Activated T-cell treated with anti-CD3 and anti-CD28 coated beads for 1 hour (primary cell): ENCODE measurements at places on chromosomes 4 and X.

DNA sequence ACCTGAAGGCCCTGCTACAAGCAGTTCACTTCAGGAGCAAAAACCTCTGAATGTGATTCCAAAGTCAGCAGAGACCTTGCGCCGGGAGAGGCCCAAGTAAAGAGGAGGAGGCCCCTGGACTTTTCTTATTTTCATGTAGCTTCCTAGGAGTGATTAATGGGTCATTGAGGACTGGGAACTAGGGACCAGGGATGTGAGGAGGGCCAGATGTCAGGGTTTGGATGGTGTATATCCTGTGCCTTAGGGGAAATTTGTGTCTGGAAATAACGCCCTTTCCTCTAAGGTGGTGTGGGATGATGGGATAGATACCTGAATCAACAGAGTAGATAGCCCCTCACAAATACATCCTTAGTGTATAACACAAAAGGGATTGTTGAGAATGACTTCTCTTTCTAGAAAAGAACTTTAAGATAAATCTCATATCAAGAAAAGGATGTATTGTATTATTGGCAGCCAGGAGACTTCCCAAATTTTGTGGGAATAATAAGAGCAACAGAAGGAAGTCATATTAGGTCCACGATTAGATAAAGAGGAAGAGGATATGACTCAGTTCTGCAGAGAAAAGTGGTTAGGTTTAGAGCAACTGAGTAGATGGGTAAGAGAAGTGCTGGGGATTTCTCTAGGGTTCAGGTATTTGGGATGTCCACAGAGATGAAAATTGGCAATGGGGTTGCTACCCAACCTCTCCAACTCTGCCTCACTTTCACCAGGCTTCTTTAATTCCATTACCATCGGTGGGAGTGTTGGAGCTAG lies 1.1 kb downstream of the ITGB1BP2 start:
- no peak for DNase-seq

- no peak for DNase-seq
Observed at GRCh38 chr4:80521438-80521837, 185.9 kb downstream of the CFAP299 start.

DNA sequence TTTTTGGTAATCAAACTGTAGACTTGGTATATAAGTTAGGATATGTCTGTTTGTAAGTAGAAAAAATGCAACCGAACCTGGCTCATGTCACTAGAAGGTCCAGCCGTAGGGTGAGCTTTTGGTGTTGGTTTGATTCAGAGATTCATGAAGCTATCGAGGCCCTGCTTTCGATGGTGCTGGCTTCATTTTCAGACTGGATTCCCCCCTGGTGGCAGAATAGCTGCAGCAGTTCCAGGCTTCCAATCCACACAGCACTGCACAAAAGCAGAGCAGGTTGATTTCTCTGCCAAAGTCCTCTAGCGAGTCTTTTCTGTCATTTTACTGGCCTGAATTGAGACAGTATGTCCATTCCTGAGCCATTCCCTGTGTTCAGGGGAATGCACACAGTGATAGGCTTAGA lies 33.1 kb downstream of the PDK3 start:
- DNase-seq, result no peak

GRCh38 chr4:126136922-126137781 lies 822.4 kb downstream of the FAT4 start:
- no peak for DNase-seq

GRCh38 chr4:15712214-15712613 lies 9.3 kb downstream of the BST1 start:
- no peak for DNase-seq

- no peak for DNase-seq
Observed at GRCh38 chr4:119656342-119656741, 27.7 kb upstream of the PDE5A start.

DNA sequence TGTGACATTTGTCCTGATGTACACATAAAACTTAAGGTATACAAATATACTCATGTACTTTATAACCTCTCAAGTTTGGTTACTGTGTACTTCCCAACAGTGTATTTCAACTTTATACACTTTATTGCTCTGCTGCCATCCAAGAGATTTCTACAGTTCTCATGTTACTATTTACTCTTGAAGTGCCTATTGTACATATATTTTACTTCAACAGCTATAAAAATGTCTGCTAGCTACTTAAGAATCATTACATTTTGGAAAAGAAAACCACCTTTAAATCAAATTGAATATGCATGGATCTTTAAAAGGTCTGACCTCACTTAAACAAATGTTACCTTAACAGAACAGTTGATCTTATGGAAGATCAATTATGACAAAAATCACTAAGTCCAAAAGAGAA lies 1056.4 kb downstream of the ADGRL3 start:
- DNase-seq, result no peak

GRCh38 chr4:141713185-141713584 lies 76.8 kb downstream of the IL15 start:
- DNase-seq, result no peak

GRCh38 chr4:66741081-66741480 lies 804.2 kb downstream of the CENPC start:
- DNase-seq, result no peak

- DNase-seq, result no peak
Observed at GRCh38 chr4:52864793-52865192, 2.7 kb downstream of the RASL11B start.

GRCh38 chr4:121698236-121698671 lies 1.5 kb upstream of the ANXA5 start:
- no peak for DNase-seq

DNA sequence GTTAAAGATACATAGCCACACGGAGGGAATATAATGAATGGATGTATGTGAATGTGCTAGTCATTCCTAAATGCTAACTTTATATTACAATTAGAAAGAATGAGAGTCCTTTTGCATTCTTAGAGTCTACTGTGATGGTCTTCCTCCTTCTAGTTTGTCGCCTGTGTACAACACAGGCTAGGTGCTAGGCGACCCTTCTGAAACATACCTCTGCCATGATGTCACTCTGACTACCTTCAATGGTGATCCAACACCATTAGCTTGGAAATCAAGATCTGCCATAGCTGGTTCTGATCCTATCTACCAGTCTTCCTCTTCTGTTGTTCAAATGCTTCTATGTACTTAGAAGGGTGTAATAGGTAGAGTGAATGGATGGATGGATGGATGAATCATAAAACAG lies 151.2 kb downstream of the MGST2 start:
- no peak for DNase-seq

DNA sequence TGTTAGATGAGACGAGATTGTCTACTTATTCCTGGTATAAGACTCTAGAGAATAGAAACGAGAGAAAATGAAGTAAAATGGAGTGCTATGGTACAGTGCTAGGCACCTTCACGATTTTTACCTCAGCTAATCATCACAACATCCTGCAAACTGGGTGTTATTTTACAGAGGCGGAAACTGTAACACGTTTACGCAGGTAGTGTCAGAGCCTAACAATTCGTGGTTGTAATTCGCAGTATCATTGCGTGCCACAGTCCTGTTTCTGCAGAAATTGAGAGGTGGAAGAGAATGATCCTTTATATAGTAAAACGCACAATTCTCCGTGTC lies 383 bp upstream of the TBC1D19 start:
- DNase-seq, result no peak

GRCh38 chr4:108649863-108650211 lies 562 bp upstream of the OSTC start:
- DNase-seq, result no peak

GRCh38 chr4:113455061-113455460 lies 306.5 kb downstream of the CAMK2D start:
- no peak for DNase-seq

DNA sequence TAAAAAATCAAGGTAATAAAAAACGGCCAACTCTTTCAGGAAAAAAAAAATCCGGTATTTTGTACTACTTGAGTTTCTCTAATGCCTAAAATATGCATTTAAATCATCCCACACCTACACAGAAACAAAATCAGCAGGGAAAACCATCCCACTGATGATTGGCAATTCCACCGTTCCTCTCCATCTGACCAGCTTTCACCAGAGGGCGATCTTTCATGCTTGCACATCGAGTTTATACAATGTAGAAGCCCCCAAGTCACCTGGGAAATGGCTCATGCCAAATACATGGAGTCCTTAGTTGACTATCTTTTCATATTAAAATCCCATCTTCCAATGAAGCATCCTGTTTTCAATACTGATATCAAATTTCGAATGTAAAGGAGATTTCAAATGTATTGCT lies 69.2 kb downstream of the PTCHD1 start:
- DNase-seq, result no peak

GRCh38 chrX:106168107-106168506 lies at the start of gene PWWP3B:
Gene PWWP3B (plus strand): TSS chrX:106168305. CDS start chrX:106205433, 37,128 bp downstream.
- DNase-seq, result no peak

DNA sequence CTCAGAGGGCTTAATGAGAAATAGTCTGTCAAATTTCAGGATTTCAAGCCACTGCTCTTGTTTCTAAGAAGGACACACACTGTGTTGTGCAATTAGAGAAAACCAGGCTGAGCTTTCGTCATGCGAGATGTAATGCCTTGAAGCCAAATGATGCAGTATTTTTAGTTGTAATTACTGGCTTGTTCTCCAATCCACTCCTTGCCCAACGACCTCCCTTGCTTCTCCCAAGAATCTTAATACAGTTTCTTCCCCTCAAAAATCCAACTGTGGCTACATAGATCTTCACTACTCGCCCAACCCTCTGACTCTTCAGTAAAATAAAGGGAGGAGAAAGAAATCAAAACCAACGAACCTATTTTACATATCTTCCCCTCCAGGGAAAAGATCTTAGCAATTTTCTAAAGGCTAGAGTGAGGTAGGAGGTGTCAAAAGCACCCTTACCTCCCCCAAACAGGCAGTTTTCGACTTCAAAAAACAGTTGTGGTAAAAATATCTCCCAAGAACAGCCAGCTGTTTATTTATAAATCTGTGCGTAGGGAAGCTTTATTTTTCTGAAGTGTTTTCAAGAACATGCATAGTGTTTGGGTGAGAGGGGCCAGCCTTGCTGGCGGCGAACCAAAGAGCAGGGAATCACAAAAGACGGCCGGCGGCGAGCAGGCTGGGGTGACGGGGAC lies 68.7 kb downstream of the MGST2 start:
- DNase-seq, result no peak

- DNase-seq, result no peak
Observed at GRCh38 chr4:58275856-58276255, 1165.7 kb upstream of the IGFBP7 start.

DNA sequence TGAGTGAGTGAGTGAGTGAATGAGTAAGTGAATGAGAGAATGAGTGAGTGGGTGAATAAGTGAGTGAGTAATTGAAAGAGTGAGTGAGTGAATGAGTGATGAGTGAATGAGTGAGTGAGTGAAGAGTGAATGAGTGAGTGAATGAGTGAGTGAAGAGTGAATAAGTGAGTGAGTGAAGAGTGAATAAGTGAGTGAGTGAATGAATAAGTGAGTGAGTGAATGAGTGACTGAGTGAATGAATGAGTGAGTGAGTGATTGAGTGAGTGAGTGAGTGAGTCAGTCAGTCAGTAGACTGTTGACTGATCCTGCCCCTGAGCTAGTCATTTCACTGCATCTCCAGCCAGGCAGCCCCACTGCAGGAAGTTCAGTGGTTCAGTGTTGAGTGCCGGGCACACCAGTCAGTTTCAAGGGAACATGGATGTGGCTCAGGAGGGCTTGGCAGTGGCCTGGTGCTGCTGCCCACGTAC lies 228.4 kb upstream of the PSAPL1 start:
- no peak for DNase-seq

- DNase-seq, result no peak
Observed at GRCh38 chr4:41429280-41429669, 108.7 kb upstream of the LIMCH1 start.

DNA sequence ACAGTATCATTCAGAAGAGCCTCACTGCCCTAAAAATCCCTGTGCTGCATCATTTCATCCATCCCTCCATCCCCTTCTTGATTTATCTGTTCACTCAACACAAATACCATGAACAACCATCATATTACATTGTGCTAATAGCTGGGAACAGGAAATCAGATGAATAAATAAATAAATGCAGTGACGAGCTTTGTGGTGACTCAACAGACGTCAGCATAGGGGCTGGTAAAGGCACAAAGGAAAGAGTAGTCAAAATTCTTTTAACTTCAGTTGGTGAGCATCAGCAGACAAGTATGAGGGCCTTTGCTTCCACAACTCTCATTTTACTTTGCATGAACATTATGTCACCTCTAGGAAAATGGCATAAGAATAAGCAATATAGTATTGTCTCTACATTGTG lies 65.5 kb downstream of the EDNRA start:
- DNase-seq, result no peak

GRCh38 chrX:96684339-96685209 lies at the start of gene DIAPH2:
Gene DIAPH2 (plus strand): TSS chrX:96684842.
- DNase-seq, result peak; percentile 46

GRCh38 chr4:154741922-154742850 lies 1.6 kb upstream of the LRAT start:
- no peak for DNase-seq

GRCh38 chr4:15348236-15348635 lies 79.6 kb upstream of the C1QTNF7 start:
- DNase-seq, result no peak

DNA sequence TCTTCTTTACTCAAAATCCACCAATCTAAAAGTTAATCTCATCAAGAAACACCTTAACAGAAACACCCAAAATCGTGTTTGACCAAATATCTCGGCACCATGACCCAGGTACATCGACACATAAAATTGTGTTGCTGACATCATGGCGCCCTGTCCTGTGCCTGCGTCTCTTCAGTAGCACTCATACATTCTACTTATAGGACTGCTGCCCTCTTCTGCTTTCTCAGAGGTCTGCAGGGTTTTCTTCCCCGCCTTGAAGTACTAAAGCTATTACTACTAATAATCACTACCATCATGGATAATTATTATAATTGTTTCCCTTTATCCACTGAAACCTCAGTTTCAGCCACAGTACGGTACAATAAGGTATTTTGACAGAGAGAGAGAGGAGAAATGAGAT lies 1403.1 kb upstream of the TENM3 start:
- DNase-seq, result no peak

- no peak for DNase-seq
Observed at GRCh38 chr4:174650711-174651355, 128.5 kb upstream of the HPGD start.

DNA sequence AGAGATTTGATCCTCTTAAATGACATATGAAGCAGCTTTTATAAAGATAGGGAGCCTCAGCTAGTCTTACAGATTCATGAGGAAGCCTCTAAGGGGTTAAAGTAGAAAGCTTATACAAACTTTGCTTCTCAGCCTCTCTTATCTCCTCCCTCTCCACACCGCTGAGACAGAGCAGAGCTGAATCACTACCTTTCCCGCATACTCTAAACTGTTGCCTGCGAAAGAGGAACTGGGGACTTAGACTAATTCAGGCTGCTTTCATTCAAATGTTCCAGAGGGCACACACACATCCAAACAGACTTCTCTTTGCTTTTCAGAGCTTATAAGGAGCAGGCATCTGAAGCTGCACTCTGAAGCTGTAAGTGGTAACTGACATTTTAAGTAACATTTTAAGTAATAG lies at the start of gene SERTM2:
TSS of gene SERTM2 (plus strand) at position 169 of the 400 bp plus-strand sequence. CDS start 7,213 bp downstream, outside the sequence.
- no peak for DNase-seq

GRCh38 chrX:97132664-97133415 lies 249.1 kb downstream of the RPA4 start:
- no peak for DNase-seq

- no peak for DNase-seq
Observed at GRCh38 chr4:153013202-153013977, 77.3 kb downstream of the FHDC1 start.

- DNase-seq, result no peak
Observed at GRCh38 chr4:148926276-148927260, 484.4 kb upstream of the NR3C2 start.
